GM04504 (cell line): ENCODE measurements at places on chromosomes 2 and 18.

DNA sequence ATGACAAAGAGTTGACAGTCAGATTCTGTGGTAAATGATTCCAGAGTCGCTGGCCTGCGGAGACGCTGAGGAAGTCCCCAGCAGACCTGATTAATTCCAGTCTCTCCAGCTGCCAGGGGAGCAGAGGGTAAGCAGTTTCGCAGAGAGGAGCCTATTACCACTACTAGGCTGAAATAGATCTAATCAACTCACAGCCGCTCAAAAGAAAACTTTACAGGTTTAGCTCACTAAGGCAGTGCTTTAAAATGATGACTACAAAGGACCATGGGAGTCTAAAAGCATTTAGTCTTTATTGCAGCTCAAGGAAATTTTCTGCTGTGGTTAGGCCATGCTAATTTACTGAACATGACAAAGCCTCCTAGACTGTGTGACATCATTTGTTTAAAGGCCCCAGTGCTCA lies 445.6 kb upstream of the POU3F3 start:
- no peak for DNase-seq

- no peak for DNase-seq
Measured at GRCh38 chr2:129876541-129876940, 102.9 kb upstream of the RAB6C start.

- no peak for DNase-seq
Measured at GRCh38 chr2:66497431-66498288, 62.7 kb downstream of the MEIS1 start.

- DNase-seq, result no peak
Measured at GRCh38 chr2:155842103-155842502, 490.4 kb downstream of the NR4A2 start.

GRCh38 chr2:69582582-69583176 lies 60.9 kb downstream of the AAK1 start:
- DNase-seq, result no peak

GRCh38 chr2:226304308-226304707 lies 495.3 kb downstream of the IRS1 start:
- DNase-seq, result no peak

- no peak for DNase-seq
Measured at GRCh38 chr2:201109186-201109585, 6.8 kb upstream of the CFLAR start.

DNA sequence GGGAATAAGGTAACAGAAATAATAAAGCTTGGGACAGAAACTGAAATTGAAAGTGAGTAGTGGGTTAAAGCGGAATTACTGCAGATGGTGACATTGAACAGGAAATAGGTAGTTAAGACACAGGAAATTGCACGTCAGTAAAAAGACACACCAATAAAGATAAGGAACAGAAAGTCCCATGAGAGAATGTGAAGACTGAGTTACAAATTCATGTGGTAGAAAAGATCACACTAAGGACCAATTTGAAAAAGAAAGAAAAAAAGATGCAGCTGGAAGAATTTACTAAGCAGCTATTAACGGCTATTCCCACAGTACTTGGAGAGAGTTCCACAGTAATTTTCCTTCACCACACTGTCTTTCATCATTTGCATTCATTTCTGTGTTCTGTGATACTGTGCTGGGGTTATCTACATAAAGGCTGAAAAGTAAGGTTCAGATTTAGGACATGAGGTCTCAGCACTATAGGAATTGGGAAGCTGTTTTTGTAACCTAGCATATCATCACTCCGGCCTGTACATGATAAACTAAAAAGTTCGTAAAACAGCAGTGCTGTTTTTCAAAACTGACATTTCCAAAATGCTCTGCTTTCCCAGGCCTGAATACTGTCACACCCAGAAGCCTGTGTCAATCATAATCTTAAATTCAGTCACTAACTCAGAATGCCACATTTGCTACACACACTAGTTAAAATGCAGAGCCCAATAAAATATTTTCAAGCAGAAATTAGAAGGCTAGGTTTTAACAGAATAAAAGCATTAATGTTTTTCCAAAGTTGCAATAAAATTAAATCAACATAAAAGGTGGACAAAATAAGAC lies 42.9 kb downstream of the SRBD1 start:
- no peak for DNase-seq

DNA sequence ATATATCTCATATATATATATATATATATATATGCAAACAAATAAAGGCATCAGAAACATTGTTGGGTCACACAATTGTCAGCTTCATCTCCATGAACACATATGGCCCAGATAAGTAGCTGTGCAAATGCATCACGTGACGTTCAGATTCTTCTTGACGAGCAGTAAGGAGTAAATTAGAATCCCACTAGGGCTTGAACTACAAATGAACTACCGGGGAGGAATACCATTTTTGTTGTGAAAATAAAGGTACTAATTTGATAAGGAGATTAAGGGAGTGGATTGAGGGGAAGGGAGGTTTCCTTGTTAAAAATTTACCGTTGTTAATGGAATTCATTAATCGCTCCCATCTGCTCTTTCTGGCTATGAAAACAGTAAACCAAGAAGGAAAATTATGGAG lies 186.5 kb upstream of the COPS8 start:
- DNase-seq, result no peak

GRCh38 chr2:11672407-11672806 lies 2.4 kb upstream of the NTSR2 start:
- no peak for DNase-seq

- peak; percentile 61 for DNase-seq
Measured at GRCh38 chr18:48923746-48924629, 26.8 kb downstream of the SMAD7 start.
